ENCODE measurements at places on chromosomes 6 and 20.

DNA sequence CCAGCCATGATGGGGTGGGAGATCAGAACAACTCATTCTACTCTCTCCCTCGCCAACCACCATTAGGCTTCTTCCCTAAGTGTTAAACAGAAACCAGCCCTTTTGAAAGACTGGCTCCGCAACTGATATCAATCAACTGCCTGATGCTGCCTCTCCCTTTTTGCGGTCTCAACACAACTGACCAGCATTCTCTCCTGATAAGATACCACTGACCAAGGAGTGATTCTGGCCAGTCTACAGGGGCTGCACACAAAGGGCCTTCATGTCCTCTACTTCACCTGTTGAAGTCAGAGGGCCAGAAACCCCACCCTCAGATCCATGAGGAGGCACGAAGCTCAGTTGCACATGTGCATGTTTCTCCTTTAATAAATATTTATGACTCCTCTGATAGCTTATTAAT lies 145.1 kb downstream of the CD24 start:
- no peak for DNase-seq

- DNase-seq, result no peak
Observed at GRCh38 chr20:53599378-53599777, 5.7 kb upstream of the ZNF217 start.

GRCh38 chr6:68978411-68978810 lies 343.3 kb downstream of the ADGRB3 start:
- DNase-seq, result no peak

DNA sequence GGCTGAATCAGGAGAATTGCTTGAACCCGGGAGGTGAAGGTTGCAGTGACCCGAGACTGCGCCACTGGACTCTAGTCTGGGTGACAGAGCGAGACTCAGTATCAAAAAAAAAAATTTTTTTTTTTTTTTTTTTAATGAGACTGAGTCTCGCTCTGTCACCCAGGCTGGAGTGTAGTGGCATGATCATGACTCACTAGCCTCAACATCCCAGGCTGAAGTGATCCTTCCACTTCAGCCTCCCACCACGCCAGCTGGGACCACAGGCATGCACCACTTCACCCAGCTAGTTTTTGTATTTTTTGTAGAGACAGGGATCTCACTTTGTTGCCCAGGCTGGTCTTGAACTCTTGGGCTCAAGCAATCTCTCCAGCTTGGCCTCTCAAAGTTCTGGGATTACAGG lies 53.3 kb downstream of the MYO6 start:
- no peak for DNase-seq

GRCh38 chr6:42361036-42361435 lies 90.7 kb downstream of the TRERF1 start:
- DNase-seq, result no peak

DNA sequence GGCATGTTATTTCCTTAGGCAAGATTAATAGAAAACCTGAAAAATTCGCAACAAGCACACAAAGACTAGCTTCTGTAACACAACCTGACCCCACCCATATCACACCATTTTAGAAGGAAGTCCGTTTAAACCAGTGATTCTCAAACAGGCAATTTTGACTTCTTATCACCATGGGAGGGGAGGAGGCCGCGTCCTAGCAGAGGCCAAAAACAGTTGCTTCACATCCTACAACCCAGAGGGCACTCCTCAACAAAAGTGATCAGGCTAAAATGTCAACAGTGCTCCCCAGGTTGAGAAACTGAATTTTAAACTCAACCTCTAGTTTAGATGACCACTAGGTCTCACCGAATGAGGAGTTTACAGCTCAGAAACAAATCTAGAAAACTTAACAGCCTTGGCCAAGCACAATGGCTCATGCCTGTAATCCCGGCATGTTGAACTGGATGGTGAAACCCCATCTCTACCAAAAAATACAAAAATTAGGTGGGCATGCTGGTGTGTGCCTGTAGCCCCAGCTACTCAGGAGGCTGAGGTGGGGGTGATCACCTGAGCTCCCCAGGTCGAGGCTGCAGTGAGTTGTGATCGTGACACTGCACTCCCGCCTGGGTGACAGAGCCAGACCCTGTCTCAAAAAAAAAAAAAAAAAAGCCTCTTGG lies 3.4 kb downstream of the SNX5 start:
- DNase-seq, result no peak

GRCh38 chr6:37204014-37204751 lies 34.2 kb downstream of the PIM1 start:
- DNase-seq, result no peak

DNA sequence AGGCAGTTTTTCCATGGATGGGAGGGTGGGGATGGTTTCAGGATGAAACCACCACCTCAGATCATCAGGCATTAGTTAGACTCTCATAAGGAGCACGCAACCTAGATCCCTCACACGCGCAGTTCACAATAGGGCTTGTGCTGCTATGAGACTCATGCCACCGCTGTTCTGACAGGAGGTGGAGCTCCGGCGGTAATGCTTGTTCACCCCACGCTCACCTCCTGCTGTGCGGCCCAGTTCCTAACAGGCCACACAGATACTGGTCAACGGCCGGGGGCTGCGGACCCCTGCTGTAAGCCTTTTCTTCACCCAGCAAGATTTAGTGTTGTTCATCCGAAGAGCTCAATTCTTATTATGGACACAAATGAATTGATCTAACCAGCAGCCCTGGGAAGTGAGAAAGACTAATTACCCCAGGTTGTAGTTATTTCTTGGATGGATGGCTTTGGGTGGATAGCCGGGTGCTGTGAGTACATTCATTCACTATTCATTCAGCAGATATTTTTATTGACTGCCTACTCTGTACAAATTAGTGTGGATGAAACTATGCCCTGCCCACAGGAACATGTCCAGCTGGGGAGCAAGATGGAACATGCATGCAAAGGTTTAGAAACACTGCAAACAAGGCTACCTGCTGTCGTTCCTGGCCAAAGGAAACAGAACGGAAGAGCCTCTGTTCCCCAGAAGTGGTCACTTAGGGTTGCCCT lies 57.2 kb downstream of the RIOK1 start:
- no peak for DNase-seq

- DNase-seq, result no peak
Observed at GRCh38 chr6:31529329-31530150, 778 bp downstream of the MCCD1 start.

GRCh38 chr20:38393259-38393658 lies 41.9 kb downstream of the SNHG17 start:
- DNase-seq, result no peak

GRCh38 chr6:39182604-39183003 lies 46.7 kb downstream of the KCNK5 start:
- DNase-seq, result no peak

DNA sequence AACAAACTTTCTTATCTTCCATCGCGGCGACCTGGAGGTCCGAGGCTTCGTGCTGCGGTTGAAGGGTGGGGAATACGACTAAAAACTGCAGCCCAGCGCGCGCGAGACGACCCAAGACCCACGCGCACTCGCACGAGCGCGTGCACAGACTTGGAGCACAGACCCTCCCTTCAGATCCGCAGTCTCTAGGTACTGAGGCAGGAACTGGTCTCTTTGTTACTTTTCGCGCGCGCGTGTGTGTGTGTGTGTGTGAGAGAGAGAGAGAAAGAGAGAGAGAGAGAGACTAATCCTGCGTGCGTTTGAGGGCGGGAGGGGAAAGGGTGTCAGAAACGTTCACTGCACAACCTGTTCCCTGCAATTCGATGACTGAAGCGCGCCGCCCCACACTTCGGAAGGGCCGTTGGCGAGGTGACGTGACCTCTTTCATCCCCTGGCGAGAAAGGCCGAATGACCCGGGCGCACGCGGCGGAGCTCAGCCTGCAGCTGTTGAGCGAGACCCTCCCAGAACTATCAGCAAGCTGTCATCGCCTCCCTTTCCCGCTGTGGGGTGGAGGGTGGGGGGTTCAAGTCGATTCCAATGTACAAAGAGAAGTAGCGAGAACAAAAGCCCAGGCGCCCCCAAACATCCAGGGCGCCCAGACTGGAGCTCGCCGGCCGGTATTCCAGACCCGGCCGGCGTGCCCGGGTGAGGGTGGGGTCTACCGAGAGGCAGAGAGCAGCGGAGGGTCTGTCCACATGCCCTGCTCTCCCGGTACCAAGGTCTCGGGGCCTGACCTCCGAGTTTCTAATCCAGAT lies 1.5 kb upstream of the TUBB2B start:
- DNase-seq, result no peak

Data from stimulated activated naive B cell treated with anti-CD40 and anti-IgM and Interleukin-4, amounts not matched to agents 10 μg/mL and 1 μg/mL and 100 μg/mL, for 72 hours (primary cell).